Globus pallidus (tissue), 1 donor: ENCODE measurements at places on chromosomes 6 and 20.

DNA sequence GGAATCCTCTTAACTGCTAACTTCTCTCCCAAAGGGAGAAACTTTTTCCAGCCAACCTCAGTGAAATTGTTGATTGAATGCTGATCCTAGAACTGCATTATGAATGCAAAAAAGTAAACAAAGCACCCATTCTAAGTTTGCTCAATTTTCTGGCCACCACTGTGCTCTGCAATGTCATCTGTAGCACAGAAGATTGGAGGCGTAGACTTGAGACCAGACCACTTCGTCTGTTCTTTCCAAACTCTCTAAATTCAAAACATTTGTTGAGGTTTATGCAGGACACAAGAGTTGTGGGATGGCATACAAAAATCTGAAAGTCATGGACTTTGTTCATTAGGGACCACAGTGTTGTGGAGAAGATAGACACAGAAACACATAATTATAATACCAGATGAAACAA is 11.1 kb upstream of the TSPYL1 start:
- DNase-seq = peak; percentile 48

GRCh38 chr6:24249926-24250325 is 107.9 kb downstream of the DCDC2 start:
- DNase-seq = no peak

DNA sequence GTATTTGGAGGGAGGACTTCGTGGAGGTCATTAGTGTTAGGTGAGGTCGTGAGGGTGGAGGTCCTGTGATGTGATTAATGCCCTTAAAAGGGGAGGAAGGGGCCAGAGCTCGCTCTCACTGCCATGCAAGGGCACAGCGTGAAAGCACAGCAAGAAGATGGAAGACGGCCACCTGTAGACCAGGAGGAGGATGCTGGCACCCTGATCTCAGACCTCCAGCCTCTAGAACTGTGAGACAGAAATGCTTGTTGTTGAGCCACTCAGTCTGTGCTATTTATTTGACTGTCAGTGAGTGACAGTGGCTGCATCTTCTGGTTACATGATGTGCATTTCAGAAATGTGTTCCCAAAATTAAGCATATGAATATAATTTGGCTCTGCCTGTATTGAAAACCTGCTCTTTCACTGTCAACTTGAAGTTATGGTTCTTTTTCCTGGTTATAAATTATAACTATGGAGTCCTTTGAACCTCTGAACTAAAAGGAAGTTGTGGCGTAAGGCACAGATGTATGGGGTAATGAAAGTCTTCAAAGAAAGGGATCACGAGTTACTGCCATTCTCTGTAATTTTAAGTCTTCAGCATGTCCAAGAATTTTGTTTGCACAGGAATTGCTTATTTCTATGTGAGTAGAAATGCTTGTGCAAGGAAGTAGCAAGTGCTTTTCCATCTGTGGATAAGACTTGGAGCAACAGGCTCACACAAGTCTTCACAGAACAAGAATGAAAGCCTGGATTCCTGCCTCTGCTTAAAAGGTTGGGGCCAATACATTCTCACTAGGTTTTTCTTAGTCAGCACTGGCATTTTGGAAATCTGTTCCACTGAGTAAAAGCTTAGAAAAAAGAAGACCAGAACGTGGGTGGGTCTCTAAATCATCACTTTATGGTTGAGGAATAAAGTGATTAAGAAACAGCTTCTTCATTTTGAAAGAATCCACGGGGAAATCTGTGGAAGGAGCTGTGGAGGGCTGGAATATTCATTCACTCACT is 10.3 kb downstream of the PPP1R14C start:
- no peak for DNase-seq

DNA sequence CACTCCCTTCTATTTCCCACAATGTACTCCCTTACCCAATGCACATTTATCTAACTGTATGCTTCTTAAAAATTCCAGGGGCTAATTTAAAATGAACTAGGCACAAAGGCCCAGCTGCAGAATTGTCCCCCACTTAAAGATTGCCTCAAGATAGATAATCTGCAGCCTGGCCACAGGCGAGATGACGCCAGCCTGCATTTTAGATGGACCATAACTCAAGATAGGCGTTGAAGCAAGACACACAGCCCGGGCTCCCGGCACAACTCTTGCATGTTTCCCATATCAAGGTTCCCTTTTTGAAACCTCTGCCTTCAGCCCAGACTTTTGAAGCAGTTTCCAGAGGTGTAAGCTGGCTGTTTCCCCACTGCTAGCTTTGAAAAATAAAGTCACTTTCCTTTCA is 3.2 kb upstream of the REPS1 start:
- DNase-seq = no peak

- peak; percentile 85 for DNase-seq
Observed at GRCh38 chr6:33192671-33193602, 670 bp upstream of the COL11A2 start.

- peak; percentile 0 for DNase-seq
Observed at GRCh38 chr20:44342248-44342647, 5.4 kb downstream of the R3HDML start.

- DNase-seq = no peak
Observed at GRCh38 chr6:54633601-54634000, 213.0 kb upstream of the FAM83B start.

DNA sequence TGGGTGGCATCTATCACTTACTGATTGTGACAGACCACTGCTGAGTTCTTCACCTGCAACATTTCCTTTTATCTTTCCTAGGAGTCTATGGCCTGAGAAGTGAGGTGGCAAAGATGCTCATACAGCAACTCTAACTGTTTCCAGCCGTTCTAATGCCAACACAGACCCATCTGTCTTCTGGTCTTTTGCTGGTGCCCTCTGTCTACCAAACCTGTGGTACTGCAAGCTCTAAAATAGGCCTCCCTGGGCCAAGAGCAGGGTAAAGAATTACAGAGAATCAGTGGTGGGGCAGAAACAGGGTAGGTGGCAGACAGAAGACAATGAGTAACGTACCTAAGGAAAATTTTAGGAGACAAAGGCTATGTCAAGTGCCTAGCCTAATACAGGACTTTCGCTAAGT is 611.0 kb upstream of the FLRT3 start:
- DNase-seq = peak; percentile 2

- DNase-seq = no peak
Observed at GRCh38 chr20:55978550-55978949, 26.8 kb downstream of the CBLN4 start.

DNA sequence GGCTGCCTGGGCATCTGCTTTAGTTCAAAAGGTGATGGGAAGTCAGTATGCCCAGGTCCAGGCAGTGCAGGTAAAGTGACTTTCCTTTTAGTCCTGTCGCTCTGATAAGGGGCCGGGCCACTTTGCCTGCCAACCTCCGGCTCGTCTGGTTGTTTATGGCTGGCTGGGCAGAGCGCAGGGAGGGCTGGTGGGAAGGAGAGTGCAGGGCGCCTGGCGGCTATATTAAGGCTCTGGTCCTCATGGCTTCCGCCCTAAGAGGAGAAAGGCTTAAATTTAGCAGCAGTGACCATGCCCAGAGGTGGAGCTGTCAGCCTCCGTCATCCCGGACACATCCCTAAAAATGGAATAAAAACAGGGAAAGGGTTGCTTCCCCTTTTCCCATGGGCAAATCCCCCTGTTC is 14.6 kb downstream of the GATA5 start:
- DNase-seq = no peak

DNA sequence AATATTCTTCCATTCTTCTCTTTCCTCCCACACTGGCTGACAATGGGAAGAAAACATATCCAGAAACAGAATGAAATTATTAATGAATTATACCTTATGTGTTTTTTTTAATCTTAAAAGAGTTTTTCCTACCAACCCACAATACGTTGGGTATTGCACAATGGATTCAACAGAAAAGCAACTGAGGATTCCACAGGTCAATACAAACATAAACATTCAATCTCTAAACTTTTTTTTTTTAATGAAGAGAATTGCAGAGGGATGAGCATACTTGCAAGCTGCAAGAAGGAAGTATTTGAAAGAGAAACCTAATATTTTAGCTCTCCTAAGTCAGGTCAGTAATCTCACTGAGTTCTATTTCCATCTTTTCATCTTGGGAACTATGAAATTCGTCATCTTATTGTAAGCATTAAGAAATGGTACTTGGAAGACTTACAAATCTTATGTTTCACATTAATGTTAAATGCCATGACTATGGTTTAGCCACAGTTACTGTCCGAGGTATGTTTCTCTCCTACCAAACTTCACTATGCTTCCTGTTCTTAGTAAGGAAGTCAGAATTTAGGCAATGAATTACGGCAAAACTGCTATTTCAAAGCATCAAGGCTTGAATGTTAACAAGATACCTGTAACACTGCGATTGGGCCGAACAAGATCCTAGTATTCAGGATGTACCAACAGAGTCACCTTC is 100.8 kb downstream of the HIVEP2 start:
- no peak for DNase-seq

DNA sequence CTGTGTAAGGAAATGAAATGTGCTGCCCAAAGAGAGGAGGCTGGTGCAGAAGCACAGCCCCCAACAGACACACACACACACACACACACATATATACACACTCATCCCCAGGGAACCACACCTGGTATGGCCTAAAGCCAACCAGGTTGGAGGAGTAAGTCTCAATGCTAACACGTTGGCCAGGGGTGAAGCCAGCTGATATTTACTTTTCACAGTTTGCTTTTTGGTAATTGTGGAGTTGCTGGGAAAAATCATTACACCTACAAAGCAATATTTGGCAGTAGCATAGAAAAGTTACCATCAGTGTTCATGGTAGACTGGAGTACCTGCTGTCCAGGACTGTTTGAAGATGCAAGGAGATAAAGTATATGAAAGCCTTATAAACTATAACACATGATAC is 50.3 kb upstream of the NAA20 start:
- no peak for DNase-seq

DNA sequence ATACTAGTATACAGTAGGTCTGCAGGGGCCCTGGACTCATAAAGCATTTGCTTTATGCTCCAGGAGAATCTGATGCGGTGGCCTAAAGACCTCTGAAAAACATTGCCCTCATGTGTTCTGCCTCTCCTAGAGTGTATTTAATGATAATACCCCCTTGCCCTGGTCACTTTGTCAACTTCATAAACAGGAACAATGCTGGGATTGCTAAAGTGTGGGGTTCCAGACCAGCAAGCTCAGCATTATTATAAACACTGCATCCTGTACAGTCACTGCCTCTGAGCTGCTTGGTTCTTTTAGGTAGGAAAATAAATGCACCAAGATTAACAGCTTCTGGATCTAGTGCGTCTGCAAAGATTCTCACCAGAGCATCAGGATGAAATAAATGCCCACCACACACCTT is 12.2 kb downstream of the TREM1 start:
- no peak for DNase-seq

DNA sequence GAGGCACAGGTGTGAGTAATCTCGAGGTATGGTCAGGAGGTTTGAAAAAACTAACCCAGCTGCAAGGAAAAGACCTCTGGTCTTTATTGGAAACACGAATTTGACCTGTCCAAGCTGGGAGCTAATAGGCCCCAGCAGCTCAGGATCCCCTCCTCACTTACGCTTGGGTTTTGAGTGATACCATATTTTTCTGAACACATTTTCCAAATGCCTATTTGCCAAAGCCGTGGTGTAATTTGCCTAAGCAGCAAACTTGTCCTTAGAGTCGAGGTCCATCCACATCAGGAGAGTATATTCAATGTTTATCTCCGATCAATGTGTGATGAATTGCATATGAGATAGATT is 128.0 kb downstream of the BCAS1 start:
- DNase-seq = no peak

- DNase-seq = no peak
Observed at GRCh38 chr6:7296602-7297001, 16.4 kb downstream of the SSR1 start.

DNA sequence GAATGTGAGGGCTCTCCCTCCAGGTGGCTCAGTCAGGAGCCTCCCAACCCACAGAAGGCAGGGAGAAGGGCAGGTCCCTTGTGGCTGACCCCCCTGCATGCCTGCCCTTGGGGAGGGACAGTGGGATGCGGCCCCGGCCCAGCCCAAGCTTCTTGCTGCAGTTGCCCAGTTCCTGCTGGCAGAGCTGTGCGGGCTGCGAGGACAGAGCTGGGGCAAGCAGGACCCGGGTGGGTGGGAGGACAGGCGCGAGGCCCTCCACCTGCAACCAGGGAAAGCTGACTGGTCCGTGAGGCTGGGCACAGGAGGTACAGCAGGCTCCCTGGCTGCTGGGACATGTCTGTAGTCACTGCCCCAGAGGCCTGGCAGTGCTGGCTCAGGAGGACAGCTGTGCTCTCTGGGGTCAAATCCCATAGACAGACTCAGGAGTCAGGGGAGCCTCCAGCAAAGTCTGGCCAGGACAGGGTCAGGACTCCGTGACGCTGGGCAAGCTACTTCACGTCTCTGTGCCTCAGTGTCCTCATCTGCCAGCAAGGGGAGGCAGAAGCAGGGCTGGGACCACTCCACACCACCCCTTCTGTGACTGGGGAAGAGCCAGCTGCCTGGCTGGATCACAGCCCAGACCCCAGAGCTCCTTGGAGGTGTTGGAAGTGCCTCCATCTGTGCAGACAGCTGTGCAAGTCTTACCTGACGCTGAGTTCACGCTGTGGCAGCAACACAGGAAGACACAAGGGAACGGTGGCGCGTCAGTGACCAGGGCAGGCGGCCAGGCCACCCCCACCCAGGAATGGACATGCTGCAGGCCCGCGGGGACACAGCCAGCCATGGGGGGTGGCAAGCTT is 13.0 kb downstream of the UCKL1 start:
- no peak for DNase-seq

- no peak for DNase-seq
Observed at GRCh38 chr20:48604426-48604825, 223.4 kb downstream of the PREX1 start.

GRCh38 chr20:309841-310644 is 12.7 kb downstream of the ZCCHC3 start:
- peak; percentile 100 for DNase-seq

- DNase-seq = no peak
Observed at GRCh38 chr6:21469213-21469612, 124.3 kb upstream of the SOX4 start.

DNA sequence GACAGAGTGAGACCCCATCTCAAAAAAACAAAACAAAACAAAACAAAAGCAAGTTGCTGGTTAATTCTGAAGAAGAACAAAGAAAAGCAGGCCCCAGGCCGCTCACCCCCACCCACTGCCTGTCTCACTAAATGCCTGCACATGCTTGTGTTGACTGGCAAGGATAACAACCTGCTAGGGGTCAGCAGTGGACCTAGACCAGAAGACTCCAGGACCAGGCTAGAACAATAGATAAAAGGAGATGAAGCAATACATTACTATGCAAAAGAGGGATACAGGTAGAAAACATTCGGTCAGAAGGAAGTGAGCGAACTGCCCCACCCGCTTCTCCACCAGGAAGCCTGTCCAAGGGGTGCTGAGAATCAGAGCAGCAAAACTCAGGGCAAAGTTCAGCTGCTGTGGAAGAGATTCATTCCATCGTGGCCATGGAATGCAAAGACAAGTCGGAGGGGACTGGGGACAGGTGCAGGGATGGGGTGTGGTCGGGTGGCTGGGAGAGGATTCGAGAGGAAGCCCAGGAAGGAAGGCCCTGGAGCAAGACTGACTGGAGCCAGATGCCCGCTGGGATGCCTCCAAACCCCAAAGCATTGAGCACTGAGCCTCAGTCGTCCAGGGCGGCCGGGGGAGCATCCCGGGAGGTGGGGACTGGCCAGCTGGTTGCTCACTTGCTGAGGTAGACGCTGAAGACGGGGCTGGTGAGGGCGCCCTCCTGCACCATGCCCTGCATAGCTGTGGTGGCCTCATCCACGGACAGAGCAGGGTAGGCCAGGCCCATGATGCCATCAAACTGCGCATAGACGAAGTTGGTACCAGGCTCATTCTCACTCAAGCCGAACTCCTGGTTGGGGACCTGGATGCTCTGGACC is 5.3 kb downstream of the PGC start:
- DNase-seq = no peak

- DNase-seq = no peak
Observed at GRCh38 chr20:17614812-17615644, 45.2 kb downstream of the DSTN start.

GRCh38 chr20:12331236-12331635 is 413.5 kb downstream of the BTBD3 start:
- no peak for DNase-seq
